ENCODE measurements at places on chromosomes 5 and 9. TPM values are rescaled to one million over a fixed set of nuclear protein-coding genes. Genes with fewer than 3 reads are reported as not detected.

MYOZ3 gene
- not detected for polyA plus RNA-seq

CFAP90 gene
- not detected for polyA plus RNA-seq

SLC34A3 gene
- not detected for polyA plus RNA-seq

FOXD4L4 gene
- 0.03 TPM for polyA plus RNA-seq

RORB gene
- not detected for polyA plus RNA-seq

SLC6A7 gene
- polyA plus RNA-seq: not detected

HDAC3 gene
- polyA plus RNA-seq: 96.0 TPM

IL13 gene
- not detected for polyA plus RNA-seq

SLC46A2 gene
- polyA plus RNA-seq: not detected

OR1J2 gene
- not detected for polyA plus RNA-seq

- no peak overlapping the region for H3K27ac ChIP-seq
- no peak overlapping the region for H3K4me3 ChIP-seq
- H3K36me3 ChIP-seq: no peaks in the 10 kb centered on the region
- no peaks in the 10 kb centered on the region for H3K27me3 ChIP-seq
- peaks cover 10% of the 10 kb centered on the region for H3K4me1 ChIP-seq
- DNase-seq: no peak
Measured at GRCh38 chr5:142663246-142663645, 22.6 kb downstream of the FGF1 start.

- no peaks in the 10 kb centered on the region for H3K36me3 ChIP-seq
- H3K27ac ChIP-seq: no peak overlapping the region
- no peak for DNase-seq
- no peaks in the 10 kb centered on the region for H3K27me3 ChIP-seq
- peaks cover 12% of the 10 kb centered on the region for H3K4me1 ChIP-seq
- no peak overlapping the region for H3K4me3 ChIP-seq
Measured at GRCh38 chr5:14231890-14232289, 88.7 kb downstream of the TRIO start.

- H3K4me1 ChIP-seq: no peaks in the 10 kb centered on the region
- no peak for DNase-seq
Measured at GRCh38 chr9:106758911-106759310, 104.1 kb upstream of the ZNF462 start.

DNA sequence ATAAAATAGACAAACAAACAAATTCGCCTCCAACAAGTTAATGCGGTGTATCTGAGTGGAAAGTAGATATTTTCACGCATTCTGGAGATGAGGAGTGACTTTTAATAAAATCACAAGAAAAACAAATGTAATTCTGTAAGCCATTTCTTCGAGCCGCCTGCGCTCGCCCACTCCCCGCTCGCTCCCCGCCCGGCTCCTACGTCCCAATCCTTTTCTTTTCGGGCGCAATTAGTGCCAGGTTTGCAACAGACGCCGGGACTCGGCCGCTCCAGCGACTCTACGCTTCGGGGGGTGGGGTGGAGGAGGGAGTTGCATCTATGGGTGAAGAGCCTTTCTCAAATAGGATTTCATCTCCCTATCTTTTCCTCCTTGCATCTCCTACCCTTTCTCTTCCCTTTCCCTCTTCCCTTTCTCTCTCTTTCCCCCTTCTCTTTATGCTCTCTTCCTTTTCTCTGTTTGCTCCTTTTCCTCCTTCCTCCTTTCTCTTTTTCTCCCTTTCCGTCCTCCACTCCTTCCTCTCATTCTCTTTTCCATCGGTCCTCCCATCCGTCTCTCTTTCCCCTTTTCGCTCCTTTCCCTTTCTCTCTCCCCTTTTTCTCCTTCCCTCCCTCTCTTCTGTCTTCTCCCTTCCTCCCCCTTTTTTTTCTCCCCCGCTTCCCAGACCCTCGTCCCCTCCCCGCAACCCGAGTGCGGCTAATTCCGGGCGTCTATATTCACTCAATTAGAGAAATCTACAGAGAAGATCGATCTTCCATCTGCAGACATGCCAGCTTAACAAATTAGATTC lies 6.1 kb upstream of the OTP start:
- H3K27me3 ChIP-seq: peaks cover 89% of the 10 kb centered on the region
- no peak overlapping the region for H3K4me3 ChIP-seq
- no peak overlapping the region for H3K27ac ChIP-seq

DNA sequence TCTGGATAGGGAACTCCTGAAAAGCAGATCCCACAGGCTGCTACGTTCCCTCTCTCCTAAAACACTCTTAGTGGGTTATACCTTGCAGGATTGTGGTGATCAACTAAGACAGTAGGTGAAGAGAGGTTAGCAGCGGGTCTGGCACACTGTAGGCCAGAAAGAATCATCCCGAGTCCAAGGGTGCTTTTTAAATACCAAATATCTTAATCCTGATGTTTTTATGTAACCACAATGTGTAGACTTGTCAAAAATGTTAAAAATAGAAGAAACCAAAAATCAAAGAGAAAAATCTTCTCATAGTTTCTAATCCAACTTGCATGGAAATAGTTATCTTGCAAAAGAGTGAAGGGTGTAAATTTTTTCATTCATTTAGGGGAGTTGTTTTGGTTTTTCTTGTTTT lies 52.3 kb upstream of the IFNK start:
- peaks cover 34% of the 10 kb centered on the region for H3K4me1 ChIP-seq
- no peak overlapping the region for H3K4me3 ChIP-seq
- peaks cover 18% of the 10 kb centered on the region for H3K36me3 ChIP-seq
- no peaks in the 10 kb centered on the region for H3K27me3 ChIP-seq
- DNase-seq: no peak
- H3K27ac ChIP-seq: no peak overlapping the region

DNA sequence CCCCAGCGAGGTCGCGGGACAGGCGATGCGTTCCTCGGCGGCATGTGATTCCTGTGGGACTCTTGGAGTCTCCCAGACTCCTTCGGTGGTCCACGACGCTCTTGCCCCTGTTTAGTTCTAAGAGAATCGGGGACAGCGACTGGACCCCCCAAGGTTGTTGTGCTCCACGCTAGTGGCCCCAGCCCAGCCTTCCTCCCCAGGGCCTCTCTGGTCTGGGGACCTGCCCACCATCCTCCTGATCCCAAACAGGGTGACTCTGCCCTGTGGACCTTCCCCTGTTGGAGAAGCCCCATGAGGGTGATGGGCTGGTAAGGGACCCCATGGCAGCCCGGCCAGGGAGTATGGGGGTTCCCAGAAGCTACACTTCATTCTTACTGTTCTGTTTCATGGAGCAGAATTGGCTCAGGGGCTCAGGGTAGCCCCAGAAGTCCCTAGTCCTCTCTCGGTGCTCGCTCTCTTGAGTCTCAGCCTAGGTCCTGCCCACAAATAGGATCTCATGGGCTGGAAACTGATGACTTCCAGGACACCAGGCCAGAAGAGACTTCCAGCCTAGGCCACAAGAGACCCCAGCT lies 880 bp downstream of the CARD19 start:
- peaks cover 36% of the 10 kb centered on the region for H3K4me1 ChIP-seq
- H3K36me3 ChIP-seq: no peaks in the 10 kb centered on the region
- peak overlapping the region; percentile 60 for H3K27ac ChIP-seq
- H3K4me3 ChIP-seq: peak overlapping the region; percentile 85

DNA sequence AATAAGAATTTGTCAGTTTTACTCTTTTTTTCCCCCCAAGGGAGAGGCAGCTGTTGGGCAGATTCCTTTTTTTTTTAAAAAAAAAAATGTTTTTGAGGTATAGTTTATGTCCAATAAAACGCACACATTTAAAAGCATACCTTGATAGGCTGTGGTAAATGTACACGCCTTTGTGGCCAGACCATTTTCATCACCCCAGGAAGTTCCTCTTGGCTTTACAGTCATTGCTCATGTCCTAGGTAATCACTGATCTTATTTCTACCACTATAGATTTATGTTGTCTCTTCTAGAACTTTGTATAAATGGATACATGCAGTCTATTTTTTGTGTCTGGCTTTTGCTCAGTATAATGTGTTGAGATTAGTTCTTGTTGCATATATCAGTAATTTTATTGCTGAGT lies 9.8 kb downstream of the SUB1 start:
- H3K36me3 ChIP-seq: peaks cover 41% of the 10 kb centered on the region
- no peak overlapping the region for H3K4me3 ChIP-seq
- H3K4me1 ChIP-seq: peaks cover 7% of the 10 kb centered on the region

DNA sequence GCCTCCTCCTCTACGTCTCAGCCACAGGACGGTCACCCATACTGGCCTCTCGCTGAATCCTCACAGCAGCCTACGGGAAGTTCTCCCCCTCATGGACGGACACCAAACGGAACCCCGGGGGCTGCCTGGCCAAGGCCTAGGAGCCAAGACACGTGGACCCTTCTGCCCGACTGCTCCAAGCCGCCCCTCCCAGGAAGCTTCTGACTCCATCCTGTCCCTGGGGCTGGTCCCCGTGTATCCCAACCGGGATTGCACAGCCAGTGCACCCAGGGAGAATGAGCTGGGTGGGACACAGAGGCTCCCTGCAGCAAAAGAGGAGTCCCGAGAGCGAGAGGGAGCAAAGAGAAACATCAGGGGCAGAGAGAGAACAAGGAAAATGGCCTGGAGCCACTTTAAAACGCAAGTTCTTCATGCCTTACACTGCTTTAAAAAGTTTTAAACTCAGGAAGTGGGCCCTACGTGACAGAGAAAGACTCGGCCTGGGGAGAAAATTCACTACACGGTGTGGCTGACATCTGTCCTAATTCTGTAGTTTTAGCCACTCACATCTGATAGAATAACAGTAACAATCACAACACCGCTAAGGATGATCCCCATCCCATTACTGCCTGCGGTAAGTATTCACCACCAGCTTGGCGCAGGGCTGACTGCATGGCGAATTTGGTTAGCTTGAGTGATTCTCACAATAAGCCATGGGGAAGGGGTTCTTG lies 3.0 kb downstream of the FAM78A start:
- no peak overlapping the region for H3K4me3 ChIP-seq
- peaks cover 23% of the 10 kb centered on the region for H3K27me3 ChIP-seq
- H3K27ac ChIP-seq: no peak overlapping the region
- H3K4me1 ChIP-seq: no peaks in the 10 kb centered on the region

GRCh38 chr5:94473936-94474335 lies 144.5 kb downstream of the KIAA0825 start:
- no peaks in the 10 kb centered on the region for H3K36me3 ChIP-seq
- no peak overlapping the region for H3K4me3 ChIP-seq
- no peak overlapping the region for H3K27ac ChIP-seq
- H3K4me1 ChIP-seq: no peaks in the 10 kb centered on the region

DNA sequence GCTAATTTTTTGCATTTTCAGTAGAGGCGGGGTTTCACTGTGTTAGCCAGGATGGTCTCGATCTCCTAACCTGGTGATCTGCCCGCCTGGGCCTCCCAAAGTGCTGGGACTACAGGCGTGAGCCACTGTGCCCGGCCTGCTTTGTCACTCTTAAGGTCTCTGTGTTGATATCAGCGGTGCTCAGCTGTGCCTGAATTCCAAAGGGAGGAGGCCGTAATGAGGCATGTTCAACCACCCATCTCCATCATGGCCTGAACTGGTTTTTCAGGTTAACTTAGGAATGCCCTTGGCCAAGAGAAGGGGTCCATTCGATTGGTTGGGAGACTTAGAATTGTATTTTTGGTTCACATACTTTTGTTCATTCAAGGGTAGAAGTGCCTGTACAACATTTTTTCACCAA lies 22.0 kb downstream of the HSD17B3 start:
- no peak overlapping the region for H3K4me3 ChIP-seq
- H3K4me1 ChIP-seq: no peaks in the 10 kb centered on the region
- H3K27ac ChIP-seq: no peak overlapping the region
- no peak for DNase-seq

DNA sequence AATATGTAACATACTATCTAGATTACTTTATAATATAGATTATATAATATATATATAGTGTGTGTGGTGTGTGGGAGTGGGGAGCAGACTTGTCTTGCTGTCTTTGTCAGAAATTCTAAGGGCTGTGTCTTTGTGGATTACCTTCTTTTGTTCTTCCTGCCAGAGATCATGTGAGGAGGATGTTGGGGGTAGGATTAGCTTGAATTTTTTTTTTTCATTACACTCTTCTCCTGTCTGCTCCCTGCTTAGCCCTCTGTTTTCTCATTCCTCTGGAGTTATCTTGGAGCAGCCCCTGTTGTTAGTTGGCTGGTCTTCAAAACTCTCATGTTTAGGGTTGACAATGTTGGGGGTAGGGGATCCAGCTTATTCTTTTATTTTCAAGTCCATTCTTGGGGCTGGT lies 21.0 kb upstream of the C9orf40 start:
- no peaks in the 10 kb centered on the region for H3K27me3 ChIP-seq
- H3K4me1 ChIP-seq: no peaks in the 10 kb centered on the region
- no peak for DNase-seq
- no peak overlapping the region for H3K27ac ChIP-seq
- H3K4me3 ChIP-seq: no peak overlapping the region

GRCh38 chr5:44011518-44011917 lies 377.7 kb downstream of the FGF10 start:
- no peak overlapping the region for H3K4me3 ChIP-seq
- no peak overlapping the region for H3K27ac ChIP-seq
- no peaks in the 10 kb centered on the region for H3K36me3 ChIP-seq
- no peaks in the 10 kb centered on the region for H3K27me3 ChIP-seq

- peak overlapping the region; percentile 100 for H3K27ac ChIP-seq
- peak; percentile 95 for DNase-seq
- peaks cover 30% of the 10 kb centered on the region for H3K4me1 ChIP-seq
- no peaks in the 10 kb centered on the region for H3K36me3 ChIP-seq
- no peaks in the 10 kb centered on the region for H3K27me3 ChIP-seq
- H3K4me3 ChIP-seq: no peak overlapping the region
Measured at GRCh38 chr9:6566409-6567139, 79.0 kb downstream of the GLDC start.

DNA sequence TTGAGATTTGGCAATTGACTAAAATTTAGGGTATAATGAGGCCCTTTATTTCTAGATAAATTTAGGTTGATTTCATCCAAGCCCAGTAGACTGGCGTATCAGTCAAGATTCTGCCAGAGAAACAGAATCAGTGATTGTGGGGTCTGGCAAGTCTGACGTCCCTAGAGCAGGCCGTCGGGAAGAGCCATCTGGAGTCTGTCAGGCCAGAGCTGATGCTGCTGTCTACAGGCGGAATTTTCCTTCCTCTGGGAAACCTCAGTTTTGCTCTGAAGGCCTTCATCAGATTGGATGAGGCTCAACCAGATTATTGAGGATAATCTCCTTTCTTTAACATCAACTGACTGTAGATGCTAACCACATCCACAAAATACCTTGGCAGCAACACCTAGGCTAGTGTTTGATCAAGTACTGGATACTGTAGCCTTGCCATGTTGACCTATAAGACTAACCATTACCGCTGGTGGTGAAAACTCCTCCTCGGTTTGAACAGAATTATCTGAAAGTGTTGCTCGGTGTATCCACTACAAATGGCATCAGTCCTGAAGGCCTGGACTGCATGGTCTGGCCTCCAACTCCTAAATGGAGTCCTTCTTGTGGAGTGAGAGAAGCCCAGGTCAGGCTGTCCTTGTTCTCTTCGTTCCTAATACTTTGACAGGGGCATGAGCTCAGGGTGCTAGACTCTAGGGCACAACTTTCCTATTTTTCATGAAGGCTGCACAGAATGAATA lies 83.2 kb upstream of the ANKH start:
- DNase-seq: no peak
- H3K4me3 ChIP-seq: no peak overlapping the region
- no peaks in the 10 kb centered on the region for H3K36me3 ChIP-seq
- no peak overlapping the region for H3K27ac ChIP-seq
- no peaks in the 10 kb centered on the region for H3K27me3 ChIP-seq

DNA sequence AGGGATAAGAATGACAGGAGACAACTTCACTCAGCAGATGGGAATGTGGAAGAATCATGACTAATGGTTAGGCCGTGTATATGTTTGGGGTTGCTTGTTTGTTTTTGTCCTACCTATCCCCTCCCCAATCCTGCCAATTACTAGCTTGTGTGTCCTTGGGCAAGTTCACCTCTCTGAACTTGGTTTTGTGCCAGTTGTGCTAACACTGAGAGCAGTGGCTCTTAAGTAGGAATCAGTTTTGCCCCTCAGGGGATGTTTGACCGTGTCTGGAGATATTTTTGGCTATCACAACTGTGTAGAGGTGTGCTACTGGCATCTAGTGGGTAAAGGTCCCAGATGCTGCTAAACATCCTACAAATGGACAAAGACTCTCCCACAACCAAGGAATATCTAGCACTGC lies 287.0 kb downstream of the DMRT2 start:
- H3K36me3 ChIP-seq: no peaks in the 10 kb centered on the region
- H3K4me1 ChIP-seq: no peaks in the 10 kb centered on the region
- no peak overlapping the region for H3K27ac ChIP-seq
- DNase-seq: no peak

Data from keratinocyte (primary cell).